Right lobe of liver (tissue), 6 donors: ENCODE measurements at places on chromosomes 7 and 10. TPM values are rescaled to one million over a fixed set of nuclear protein-coding genes. Genes with fewer than 3 reads are reported as not detected.

GRCh38 chr10:18649364-18649959 is 1.9 kb downstream of the NSUN6 start:
- DNase-seq: no peak

Gene ACSL5
- total RNA-seq: 90.9 TPM

DNA sequence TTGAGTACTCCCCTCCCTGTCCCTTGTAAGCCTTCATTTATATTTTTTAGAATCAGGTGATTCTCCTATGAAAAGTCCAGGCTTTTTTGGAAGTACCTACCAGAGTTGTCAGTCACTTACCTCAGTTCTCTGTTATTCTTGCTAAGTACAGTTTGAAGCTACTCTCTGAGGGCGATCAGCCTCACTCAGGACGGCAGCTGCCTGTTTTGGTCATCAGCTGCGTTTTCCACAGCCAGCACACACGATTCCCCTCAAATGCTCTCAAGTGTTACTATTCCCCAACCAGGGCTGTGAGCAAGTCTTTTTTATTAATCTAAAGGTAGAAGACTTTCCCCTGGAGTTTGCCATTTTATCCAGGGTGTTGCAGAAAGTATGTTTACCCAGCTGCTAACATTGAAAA is 328.6 kb downstream of the SUGCT start:
- no peak for DNase-seq

DNA sequence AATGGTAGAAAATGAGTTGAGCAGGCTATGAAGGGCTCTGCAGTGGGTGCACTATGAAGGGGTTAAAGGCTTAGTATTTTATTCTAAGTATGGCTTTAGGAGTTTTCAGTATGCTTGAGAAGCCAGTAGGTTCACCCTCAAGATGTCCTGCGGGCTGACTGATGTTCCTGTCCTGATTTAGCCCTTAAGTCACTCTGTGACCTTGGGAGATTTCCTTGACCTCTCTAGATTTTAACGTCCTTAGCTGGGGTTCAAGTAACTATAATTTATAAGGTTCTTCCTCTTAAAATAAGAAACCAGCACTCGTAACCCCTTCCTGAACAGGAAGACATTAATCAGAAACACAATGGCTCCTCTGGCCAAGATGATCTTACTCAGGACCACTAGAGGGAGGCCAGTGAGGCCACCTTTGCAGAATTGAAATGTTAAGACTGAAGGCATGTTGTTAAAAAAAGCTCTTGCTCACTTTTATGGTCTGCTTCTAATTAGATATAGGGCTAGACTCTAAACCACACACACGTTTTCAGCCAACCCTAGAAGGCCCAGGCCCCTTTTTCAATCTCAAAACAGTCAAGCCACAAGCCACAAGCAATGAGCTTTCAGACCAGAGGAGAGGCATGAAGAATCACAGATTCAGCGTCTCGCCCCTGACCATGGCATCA is 41.9 kb downstream of the CDK1 start:
- DNase-seq: no peak

Gene CNPY1
- not detected for total RNA-seq

DNA sequence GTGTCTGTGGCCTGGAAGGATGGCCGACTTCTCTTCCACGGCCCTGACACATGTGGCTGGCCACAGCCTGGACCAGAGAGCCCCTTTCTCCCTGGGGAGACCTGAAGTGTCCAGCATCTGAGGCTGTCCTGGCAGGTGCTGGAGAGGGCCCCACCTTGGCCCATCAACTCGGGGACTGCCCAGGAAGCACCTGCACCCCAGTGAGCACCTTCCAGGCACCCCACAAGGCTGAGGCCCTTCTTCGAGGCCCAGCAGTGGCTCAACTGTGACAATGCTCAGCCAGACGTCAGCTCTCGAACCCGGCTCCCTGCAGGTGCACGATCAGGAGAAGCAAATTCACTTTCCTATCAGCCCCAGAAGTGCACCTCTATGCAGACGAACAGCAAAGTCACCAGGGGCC is 24.3 kb downstream of the RGS10 start:
- no peak for DNase-seq
